ENCODE measurements at places on chromosomes 4 and X.

DNA sequence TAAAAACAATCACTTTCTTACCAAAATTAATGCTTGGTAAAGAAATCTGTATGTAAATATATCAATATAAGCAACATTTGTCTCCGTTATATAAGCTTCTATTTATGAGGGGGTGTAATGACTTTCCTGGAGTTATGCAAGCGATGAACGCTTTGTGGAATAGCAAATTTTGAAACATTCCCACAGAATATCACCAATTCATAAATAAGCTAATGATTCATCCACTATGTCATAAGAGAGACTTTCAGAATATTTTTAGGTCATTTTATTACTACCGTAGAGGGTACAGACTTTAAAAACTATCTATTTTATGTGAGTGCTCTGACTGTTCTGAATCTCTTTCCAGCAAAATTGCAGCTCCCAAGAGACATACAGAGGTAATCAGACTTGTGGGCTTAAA lies 179.5 kb upstream of the FTHL17 start:
- no peak for DNase-seq

- no peak for DNase-seq
Observed at GRCh38 chrX:109952985-109953905, 49.7 kb upstream of the TMEM164 start.

- peak; percentile 16 for DNase-seq
Observed at GRCh38 chrX:103845165-103845653, 13.2 kb upstream of the RAB9B start.

- DNase-seq: no peak
Observed at GRCh38 chr4:47235721-47236120, 204.4 kb downstream of the GABRB1 start.

GRCh38 chr4:5455003-5455585 lies 253.3 kb downstream of the EVC2 start:
- DNase-seq: no peak

DNA sequence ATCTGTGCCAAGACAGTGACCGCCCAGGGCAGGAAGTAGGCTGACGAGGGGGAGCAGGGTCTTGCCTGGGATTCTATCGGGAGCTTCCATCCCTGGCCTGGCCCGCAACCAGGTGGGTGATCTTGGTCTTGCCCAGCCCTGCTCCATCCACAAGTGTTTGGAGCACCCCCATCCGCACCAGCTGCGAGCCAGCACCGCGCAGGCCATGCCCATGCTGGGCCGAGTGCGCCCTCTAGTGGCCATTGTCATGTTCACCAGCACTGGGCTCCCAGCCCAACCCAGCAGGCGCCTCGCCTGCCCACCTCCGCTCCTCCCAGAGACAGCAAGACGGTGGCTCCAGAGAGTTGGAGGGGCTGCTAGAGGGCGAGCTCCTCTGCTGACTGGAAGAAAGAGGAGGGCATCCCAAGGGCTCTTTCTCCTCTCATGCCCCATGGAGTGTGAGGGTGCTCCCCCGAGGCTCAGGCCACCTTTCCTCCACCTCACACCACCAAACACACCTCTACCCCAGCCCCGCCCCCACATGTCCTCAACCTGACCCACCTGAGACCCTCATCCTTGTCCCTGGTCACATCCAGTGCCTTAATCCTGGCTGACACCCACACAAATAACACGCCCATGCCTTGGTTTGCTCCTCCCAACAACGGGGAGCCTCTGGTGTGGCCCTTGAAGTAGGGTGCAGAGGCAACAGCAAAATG lies 9.8 kb upstream of the ATP2B3 start:
- DNase-seq: peak; percentile 51

- no peak for DNase-seq
Observed at GRCh38 chrX:9957743-9958142, 9.4 kb upstream of the CLDN34 start.

DNA sequence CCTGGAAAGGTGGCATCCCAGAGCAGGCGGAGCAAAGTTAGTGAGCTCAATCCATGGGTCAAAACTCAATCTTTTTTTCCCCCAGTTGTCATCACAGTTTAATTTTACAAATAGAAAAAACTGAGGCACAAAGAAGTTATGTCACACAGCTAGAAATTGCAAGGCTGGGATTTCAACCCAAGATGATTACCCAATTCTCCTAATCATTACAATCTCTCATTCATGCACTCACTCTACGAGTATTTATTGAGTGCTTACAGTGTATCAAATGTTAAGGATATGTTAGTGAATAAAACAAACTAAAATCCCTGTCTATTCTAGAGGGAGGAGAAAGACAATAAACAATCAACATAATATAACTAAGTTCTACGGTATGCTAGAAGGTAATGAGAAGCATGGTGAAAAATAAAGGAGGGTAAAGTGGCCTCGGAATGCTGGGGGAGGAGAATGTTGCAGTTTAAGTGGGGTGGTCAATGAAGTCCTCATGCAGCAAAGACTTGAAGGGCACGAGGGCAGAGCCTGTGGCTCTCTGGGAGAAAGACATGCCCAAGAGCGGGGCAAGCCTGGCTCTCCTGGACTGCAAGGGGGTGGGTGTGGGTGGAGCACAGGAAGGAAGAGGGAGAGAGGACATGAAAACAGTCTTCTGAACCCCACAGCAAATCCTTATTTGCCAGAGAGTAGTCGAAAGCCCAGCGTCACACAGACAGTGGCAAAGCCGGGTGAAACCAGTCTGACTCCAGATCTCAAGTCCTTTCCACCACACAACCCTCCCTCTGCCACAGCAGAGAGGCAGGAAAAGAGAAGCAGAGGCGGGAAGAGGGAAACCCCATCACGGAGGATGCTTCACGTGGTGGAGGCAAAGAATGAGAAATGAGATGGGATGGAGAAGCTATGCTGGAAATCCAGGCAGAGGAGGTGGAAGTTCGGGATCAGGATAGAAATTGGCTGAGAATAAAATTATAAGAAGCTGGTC lies 48.3 kb downstream of the RAB33B start:
- DNase-seq: no peak

- DNase-seq: no peak
Observed at GRCh38 chr4:152245680-152246079, 290.2 kb downstream of the FBXW7 start.

GRCh38 chr4:98656886-98657285 lies 1.5 kb downstream of the TSPAN5 start:
- DNase-seq: no peak

GRCh38 chr4:75630174-75630936 lies at the start of gene CDKL2:
TSS of gene CDKL2 (minus strand) at chr4:75630528. CDS start at chr4:75625988, 4,540 bp downstream.
- peak; percentile 78 for DNase-seq

GRCh38 chr4:164087733-164088132 lies 593.2 kb downstream of the TMA16 start:
- DNase-seq: no peak

GRCh38 chr4:73730292-73730691 lies 10.1 kb upstream of the CXCL8 start:
- no peak for DNase-seq

GRCh38 chr4:84718699-84719098 lies 135.8 kb downstream of the CDS1 start:
- no peak for DNase-seq

DNA sequence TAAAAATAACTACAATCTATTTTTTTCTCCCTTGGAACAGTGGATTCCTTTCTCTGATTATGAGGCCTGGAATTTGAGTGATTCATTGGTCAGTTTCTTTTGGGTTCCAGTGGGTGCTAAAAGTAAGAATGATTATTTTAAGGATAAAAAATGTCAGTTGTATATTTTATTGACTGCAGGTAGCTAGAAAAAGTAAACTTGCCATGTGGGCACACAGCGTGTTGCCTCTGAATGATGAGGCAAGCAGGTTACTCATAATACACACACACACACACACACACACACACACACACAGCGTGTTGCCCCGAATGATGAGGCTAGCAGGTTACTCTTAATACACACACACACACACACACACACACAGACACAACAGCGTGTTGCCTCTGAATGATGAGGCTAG lies 13.8 kb downstream of the GALNT7 start:
- DNase-seq: no peak

DNA sequence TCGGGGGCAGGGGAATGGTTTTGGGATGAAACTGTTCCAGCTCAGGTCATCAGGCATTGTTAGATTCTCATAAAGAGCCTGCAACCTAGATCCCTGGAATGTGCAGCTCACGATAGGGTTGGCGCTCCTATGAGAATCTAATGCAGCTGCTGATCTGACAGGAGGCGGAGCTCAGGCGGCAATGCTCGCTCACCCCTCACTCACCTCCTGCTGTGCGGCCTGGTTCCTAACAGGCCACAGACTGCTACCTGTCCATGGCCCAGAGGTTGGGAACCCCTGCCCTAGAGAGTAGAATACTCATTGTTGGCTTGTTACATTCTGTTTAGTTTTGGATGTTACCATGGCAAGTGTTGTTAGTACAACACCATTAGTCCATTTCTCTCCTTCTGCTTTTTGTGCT lies 40.8 kb upstream of the STX18 start:
- no peak for DNase-seq

GRCh38 chr4:23853986-23854660 lies 35.7 kb downstream of the PPARGC1A start:
- DNase-seq: no peak

GRCh38 chr4:153468587-153468986 lies 2.4 kb downstream of the TMEM131L start:
- DNase-seq: no peak

DNA sequence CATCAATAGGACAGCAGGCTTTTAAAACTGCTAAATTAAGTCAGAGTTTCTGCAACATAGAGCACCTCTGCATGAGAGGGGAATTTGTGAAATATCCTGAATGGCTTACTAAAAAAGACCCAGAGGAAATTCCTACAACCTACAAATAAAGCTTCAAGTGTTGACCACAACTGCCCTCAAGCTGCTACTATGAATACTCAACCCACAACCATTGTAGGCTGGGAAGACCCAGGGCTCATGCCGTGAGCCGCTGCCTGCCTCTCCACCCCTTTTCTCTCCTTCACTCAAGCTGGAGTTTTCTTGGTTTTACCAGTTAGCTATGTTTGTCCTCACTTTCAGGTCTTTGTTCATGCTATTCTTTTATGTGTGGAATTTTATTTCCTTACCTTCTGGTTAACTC lies 151.6 kb downstream of the EMCN start:
- DNase-seq: no peak

DNA sequence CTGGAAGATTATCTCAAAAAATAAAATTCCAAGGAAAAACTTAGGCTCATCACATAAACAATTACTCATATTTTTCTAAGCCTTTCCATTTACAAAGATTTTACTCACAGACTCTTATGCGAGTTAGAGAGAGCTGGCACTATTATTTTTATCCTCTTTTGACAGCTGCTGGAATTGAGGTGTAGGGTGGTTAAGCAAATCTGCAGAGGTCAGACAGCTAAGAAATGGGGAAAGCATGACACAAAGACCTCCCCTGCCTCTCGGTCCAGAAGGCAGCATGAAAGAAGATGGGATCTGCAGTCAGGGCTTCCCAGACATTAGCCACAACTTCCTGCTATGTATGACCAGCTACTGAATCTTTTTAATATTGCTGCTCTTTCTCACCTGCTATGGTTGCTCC lies 89.9 kb upstream of the CPEB2 start:
- no peak for DNase-seq

DNA sequence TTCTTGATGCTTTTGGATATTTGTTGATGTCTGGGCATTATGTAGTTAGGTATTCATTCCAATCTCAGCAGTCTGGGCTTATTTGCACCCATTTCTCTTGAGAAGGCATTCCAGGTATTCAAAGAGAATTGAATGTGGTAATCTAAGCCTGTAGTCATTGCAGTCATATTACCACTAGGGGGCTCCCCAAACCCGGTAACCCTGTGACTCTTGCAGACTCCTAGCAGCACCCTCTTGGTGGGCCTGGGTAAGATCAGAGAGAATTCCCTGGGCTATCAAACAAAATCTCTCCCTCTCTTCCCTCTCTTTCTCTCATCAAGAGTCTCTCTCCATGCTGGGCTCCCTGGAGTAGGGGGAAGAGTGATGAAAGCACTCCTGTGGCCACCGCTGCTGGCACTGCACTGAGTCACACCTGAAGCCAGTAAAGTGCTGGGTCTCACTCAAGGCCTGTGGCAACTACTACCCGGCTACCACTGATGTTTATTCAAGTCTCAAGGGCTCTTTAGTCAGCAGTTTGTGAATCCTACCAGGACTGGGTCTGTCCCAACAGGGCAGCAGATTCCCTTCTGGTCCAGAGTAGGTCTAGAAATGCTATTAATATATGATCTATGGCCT lies 187.7 kb upstream of the NUDT10 start:
- no peak for DNase-seq

DNA sequence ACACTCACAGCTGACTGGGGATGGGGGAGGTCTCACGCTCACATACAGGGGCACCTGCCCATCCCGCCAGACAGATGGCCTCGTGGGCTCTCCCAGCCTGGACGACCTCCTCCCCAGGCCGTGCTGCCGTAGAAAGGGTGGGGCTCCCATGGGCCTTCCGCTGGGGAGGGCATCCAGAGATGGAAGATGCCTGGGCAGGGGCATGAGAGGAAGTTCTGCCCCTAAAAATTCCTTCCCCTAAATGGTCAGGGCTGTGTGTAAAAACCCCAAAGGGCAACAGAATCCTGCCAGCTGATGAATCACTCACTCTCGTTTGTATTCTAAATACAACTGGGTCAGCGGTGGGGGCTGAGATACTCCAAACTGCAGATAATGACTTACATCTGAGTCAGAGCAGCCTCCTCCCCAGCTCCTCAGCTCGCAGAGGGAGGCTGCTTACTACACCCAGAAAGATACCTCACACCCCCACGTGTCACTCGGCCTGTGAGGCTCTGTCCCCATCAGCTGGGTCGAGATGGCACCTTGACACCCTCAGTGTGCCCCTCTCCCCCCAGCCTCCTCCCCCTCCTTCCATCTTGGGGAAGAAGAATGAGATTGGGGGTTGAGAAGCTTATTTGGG lies 10.1 kb downstream of the WDR1 start:
- peak; percentile 48 for DNase-seq

DNA sequence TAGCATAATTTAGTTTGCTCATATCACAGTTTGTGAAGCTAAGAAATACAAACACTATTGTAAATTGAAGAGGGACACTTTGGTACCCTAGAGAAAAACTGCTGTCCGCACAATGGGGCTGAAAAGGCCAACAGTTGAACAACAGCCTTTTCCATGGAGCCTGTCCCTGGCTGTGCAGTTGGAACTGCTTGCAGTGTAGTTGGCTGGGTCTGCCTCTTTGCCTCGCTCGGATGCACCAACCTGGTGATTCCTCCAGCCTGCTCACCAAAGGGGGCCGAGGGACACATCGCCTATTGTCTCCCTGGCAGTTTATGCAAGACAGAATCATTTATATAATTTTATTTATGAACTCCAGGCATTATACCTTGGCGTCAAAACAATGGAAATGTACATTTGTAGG lies 16.5 kb upstream of the GALNT7 start:
- DNase-seq: no peak

GRCh38 chr4:144174401-144175067 lies 34.0 kb upstream of the GYPA start:
- no peak for DNase-seq

DNA sequence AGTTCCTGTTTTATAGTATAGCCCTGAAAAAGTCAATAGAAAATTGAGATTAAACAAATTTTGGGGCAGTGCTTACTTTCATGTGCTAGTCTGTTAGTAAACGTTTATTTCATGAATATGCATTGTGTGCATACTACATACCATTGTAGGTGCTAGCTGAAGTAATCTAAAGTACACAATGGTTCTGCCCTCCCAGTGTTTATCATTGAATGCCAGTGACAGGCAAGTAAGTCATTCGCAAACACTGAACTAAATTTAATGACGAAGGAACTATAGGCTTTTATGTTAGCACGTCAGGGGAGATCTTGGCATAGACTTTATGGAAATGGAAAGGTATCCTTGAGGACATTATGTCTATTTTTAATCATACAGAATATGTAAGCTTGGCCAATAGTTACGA lies 426.9 kb upstream of the EPHA5 start:
- no peak for DNase-seq

Measured in stimulated activated CD4-positive, alpha-beta T cell treated with anti-CD3 and anti-CD28 coated beads, TNF-alpha, amount 100 ng/mL, for 1 hour (primary cell).